Dermis microvascular lymphatic vessel endothelial cell (primary cell): ENCODE measurements at places on chromosomes 4 and X. TPM values are rescaled to one million over a fixed set of nuclear protein-coding genes. Genes with fewer than 3 reads are reported as not detected.
A peak's percentile ranks its signal among the peaks of the same experiment; 100 is the strongest.

DNA sequence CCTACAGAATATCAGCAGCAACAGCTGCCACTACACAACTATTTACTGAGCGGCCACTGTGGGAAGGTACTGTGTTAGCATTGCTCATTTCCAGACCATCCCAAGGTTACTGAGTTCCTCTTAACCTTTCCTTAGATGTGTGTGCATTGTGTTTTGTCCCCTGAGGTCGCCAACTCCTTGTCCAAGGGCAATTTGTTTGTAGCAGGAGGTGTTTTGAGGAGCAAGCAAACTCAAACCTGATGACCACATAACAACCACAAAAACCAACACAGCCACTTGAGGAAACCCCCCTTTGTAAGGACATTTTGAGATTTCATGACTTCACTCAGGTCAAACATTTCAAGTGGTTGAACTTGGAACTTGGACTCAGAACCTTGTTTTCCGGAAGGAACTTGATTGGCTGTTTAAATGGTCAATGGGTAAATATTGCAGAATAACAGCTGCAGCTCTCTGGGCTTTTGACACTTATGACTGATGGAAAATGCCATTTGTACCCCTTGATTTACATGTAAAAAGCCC lies 122.3 kb downstream of the MID1IP1 start:
- no peak for DNase-seq

- DNase-seq = no peak
Measured at GRCh38 chr4:82591592-82591991, 29.8 kb upstream of the TMEM150C start.

DNA sequence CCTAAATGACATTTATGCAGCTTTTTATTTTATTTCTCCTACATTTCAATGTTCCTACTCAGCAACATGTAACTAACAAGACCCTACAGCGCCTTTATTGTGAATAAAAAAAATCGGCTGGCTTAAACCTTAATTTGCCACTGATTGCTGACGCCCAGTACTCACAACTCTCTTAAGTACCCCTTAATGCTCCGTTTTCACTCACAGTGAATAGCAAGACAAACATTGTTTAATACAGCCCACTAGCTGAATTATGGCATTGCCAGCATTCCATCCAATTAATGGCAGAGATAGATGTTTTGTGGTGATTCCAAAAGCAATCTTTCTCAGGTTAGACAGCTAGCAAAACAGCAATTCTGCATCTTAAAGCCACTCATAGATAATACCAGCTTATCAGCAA lies 61.1 kb downstream of the PPARGC1A start:
- DNase-seq = no peak

The HTATSF1 gene
- total RNA-seq = 22.3 and 22.8 TPM in 2 replicates

GRCh38 chrX:129637217-129638109 lies 17.3 kb downstream of the APLN start:
- DNase-seq = peak; percentile 60

- DNase-seq = no peak
Measured at GRCh38 chrX:29518100-29518499, 697.3 kb upstream of the MAGEB2 start.

The RAB9B gene
- total RNA-seq = 0.39 and 1.0 TPM in 2 replicates

The PNMA3 gene
- 0.13 TPM in 1 of 2 replicates, not detected in the other for total RNA-seq

DNA sequence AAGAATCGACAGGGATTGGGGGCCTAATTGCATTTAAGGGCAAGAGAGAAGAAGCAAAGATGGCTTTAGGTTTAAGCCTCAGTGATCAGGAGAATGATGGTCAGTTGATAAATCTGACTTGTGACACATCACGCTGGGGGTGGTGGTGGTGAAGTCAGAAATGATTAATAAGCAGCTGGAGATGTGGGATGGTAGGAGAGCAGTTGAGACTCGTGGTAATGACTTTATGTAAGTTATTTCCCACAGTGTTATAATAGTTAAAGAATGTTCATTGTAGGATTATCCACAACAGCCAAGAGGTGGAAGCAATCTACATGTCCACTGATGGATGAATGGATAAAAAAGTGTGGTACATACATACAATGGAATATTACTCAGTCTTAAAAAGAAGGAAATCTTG lies 178.9 kb upstream of the GPC4 start:
- no peak for DNase-seq

DNA sequence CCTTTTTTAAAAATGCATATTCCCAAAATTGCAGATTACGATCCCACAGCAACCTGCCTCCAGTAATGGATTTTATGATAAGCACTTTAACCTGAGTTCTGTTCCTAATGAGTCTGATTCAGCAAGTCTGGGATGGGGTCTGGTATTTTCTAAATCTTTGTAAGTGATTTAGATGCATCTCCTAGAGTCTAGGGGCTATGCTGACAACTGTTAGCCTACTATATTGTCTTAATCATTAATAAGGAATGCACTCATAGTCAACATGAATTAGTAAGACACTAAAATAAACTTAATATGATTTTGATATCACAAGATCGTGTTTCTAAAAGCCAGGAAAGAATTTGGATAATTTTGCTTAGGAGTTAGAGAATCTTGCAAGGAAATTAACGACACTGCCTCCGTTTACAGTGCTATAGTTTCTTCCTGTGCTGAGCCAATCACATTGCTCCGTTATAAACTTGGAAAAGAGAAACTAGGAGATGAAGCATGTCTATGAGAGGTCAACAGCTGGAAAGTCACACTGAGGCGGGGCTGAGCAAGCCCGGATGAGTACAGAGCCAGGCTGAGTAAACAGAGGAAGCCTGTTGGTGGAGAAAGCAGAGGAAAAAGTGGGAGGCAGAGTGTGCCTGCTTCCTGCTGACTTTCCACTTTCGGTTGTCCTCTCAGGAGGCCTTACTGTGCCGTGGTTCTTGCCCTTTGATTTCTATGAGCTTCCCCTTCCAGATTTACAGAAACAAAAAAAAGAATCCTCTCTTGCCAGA lies 5.4 kb downstream of the SCARB2 start:
- peak; percentile 98 for DNase-seq

DNA sequence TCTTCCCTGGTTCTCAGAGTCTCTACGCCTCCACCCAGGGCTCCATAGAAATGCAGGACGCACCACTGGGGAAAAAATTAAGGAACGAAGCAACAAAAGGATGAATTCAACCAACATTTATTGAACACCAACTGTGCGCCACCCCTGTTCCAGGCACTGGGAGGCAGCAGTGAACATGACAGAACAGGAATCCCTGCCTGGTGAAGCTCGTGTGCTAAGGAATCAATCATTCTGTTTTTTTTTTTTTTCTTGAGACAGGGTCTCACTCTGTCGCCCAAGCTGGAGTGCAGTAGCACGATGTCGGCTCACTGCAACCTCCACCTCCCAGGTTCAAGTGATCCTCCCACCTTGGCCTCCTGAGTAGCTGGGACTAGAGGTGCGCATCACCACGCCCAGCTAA lies 1.9 kb upstream of the FTSJ1 start:
- no peak for DNase-seq

The SPIN4 gene
- 6.8 and 9.4 TPM in 2 replicates for total RNA-seq

- DNase-seq = peak; percentile 31
Measured at GRCh38 chr4:41693629-41694028, 54.9 kb downstream of the PHOX2B start.

The SSX2B gene
- total RNA-seq = not detected in 2 replicates

DNA sequence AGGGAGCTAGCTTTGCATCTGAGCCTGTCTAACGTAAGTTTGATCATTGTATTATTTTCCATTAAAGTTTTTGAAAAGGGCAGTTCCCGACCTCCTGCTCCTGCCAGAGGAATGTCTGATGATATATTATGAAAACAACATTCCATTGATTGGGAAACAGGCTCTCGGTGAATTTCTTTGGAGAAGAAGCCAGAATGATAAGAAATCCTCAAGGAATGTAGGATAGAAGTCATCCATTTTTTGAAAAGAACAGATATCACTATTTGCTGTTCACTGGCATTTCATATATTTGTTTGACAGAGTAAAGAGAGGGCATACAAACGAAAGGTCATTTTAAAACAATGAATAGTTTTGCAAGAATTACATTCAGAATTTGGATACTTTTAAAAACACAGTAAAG lies 781.0 kb upstream of the HTR2C start:
- DNase-seq = no peak

DNA sequence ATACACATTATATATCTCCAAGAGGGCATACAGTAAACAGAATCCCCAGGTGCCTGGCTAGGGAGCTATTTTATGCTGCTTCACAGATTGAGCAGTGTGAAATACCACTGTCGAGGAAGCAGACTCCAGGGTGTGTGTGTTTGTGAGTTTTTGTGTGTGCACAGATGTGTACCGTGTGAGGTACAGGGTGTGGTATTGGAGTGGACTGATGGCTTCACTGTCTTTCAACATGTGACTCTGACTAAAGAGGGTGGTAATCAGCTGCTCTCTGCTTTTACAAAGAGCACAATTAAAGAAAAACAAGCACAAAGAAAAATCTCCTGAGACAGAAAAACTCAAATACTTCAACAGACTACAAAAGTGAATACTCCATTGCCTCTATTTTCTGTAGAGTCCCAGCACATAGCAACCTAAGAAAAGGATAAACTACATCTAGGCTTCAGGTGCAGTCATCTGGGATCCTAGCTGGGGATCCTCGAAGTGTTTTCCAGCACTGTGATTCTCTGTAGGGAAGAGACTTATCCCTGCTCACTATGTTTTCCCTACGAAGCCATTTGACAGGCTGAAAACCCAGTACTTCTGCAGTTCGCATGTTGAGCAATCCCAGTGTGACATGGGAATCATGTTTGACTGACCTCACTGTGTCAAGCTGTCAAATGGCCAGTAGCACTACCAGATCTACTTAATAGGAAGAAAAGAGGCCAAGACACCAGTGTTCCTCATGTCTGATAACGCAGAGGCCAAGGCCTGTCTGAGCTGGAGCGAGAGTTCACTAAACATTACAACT lies 100.3 kb downstream of the CDS1 start:
- no peak for DNase-seq

DNA sequence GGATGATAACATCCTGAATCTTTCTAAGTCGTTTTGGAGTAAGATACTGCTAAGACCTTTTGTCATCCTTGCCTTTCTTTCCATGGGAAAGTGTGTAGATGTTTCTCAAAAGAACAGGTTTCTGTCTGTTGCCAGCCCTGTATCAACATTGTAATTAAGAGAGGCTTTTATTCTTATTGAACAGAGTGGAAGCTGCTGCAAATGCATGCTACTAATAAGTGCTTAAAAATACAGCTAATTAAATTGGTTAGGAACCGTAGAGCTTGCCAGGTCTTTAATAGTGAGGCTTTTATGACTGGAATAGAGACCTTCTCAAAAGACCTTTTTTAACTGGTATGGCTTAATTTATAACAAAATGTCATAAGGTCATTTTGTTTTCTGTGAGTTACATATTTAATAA lies 34.4 kb downstream of the INTU start:
- no peak for DNase-seq

The SCD5 gene
- 23.6 and 23.8 TPM in 2 replicates for total RNA-seq

The CRMP1 gene
- 0.13 and 1.5 TPM in 2 replicates for total RNA-seq

GRCh38 chr4:74830928-74831327 lies 36.6 kb upstream of the BTC start:
- DNase-seq = no peak

DNA sequence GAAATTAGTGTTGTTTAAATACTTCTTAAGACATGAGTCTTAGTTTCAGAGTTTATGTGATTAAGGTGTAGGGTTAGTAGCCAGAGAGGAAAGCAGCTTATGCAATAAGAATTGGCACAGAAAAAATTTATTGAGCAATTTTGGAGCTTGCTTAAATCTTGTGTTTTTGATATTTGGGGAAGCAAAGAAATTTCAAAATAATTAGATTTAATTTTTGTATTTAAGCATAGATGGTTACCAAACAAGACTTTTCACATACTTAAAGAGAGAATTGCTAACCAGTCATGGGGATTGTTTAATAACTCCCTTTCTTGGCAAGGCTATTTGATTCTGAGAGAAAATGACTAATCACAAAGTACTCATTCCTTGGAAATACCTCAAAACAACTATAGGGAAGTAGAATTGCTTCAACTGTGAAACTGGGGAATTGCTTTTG lies 202.0 kb upstream of the GRID2 start:
- no peak for DNase-seq

DNA sequence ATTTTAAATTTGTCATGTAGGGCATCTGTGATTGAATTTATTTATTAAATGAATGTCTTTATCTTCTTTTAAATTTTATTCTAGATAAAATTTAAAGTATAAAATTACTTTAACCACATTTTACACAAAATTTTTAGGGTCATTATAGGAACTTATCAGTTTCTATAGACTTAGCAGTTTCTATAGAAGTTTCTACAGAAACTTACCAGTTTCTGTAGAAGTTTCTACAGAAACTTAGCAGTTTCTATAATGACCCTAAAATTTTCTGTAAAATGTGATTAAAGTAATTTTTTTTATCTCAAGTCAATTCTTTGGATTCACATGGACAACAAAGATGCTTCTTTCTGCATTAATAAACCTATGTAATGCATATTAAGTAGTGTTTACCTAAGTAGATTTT lies 565.9 kb upstream of the TECRL start:
- DNase-seq = no peak

The F11 gene
- total RNA-seq = not detected in 2 replicates

DNA sequence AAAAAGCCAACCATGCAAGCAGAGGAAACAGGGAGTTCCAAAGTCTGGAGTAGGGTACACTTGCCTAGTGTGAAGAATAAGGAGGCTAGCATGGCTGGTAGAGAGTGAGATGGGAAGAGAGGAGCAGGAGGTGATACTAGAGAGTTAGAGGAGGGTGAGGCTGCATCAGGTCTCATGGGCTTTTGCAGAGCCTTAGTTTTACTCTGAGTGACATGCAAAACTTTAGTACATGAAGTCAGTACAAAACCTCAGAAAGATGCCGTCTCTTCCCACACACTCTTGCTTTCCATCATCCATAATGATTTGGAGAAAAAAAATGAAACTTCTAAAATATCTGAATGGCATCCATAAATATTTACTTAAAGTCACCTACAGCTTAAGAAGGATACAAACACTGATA lies 5.0 kb downstream of the OPRPN start:
- no peak for DNase-seq

DNA sequence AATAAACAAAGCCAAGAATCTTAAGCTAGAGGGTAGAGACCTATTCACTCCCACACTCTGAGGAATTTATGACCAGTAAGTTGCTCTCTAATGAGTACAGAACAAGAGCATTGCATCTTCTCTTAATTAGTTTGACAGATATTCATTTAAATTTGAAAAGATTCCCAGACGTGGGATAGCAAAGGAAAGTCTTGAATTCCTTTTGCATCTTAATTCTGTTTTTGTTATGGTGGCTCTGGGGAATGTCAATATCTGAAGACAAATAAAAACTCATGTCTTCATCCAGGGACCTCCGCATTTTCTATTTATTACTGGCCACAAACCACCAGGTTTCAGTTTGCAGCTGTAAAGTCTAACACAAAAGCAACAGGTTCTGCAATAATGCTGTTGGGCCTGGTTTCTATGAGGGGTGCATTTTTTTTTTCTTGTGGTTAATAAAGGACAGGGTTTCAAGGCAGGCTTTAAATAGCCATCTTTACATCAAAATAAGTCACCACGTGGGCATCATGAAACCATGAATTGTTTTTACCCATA lies 172.3 kb downstream of the SHROOM3 start:
- no peak for DNase-seq

The IL15 gene
- total RNA-seq = 0.77 and 2.8 TPM in 2 replicates

- DNase-seq = no peak
Measured at GRCh38 chrX:119410027-119410819, 11.1 kb downstream of the SLC25A43 start.

GRCh38 chrX:23575281-23575680 lies 92.0 kb upstream of the PRDX4 start:
- no peak for DNase-seq

- DNase-seq = no peak
Measured at GRCh38 chr4:83315341-83315870, 19.2 kb downstream of the HPSE start.

The PPEF2 gene
- total RNA-seq = under 0.01 TPM in 1 of 2 replicates, not detected in the other
